ENCODE measurements at places on chromosomes 5 and 9.
A peak's percentile ranks its signal among the peaks of the same experiment; 100 is the strongest.

GRCh38 chr9:137965177-137965795 lies 87.7 kb downstream of the CACNA1B start:
- DNase-seq = no peak

GRCh38 chr9:99824378-99825171 lies 2.9 kb downstream of the NR4A3 start:
- peak; percentile 83 for DNase-seq

DNA sequence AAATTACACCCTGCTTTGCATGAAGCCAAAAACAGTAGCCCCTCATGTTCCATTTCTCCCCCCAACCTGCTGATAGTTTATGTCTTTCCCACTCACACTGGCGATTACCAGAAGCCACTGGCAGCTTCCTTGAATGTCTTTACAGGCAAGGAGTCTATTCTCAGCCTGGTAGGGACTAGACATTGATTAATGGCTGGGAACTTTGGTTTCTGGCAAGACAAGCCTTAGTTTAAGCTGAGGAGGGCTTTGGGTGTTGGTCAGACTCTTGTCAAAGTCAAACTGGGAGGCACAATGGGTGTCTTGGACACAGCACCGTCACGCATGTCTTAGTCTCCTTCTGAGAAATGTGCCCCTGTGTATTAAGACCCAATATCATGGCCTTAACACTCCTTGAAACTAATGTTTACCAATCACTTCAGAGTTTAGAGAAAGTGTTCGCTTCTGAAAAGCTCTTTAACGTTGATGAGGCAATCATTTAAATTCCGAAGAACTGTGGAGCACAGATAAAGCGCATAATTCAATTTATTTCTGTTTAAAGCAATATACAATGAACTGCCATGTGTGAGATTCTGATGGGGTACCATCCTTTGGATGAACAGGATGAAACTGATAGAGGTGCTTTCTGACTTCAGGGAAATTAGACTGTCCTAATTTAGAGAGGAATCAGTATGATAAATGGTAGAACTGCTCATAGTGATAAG lies 53.9 kb upstream of the CPEB4 start:
- no peak for DNase-seq

DNA sequence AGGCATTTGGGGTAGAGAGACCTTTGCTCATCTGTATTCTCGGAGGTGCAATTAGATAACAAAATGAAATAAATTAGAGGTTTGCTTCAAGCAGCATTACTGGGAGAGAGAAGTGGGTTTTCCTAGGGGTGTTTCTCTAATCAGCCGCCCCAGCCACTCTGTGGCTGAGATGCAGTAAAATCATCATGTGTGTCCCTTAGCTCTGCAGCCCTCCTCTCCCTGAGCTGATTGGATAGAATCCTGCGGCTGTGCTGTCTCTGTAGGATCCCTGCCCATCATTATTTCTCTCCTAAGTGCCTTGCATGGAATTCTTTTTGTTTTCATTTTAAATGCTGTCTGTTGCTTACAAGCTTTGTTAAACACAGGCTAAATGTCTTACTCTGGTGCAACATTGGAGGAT lies 171.4 kb downstream of the SH3GL2 start:
- no peak for DNase-seq

DNA sequence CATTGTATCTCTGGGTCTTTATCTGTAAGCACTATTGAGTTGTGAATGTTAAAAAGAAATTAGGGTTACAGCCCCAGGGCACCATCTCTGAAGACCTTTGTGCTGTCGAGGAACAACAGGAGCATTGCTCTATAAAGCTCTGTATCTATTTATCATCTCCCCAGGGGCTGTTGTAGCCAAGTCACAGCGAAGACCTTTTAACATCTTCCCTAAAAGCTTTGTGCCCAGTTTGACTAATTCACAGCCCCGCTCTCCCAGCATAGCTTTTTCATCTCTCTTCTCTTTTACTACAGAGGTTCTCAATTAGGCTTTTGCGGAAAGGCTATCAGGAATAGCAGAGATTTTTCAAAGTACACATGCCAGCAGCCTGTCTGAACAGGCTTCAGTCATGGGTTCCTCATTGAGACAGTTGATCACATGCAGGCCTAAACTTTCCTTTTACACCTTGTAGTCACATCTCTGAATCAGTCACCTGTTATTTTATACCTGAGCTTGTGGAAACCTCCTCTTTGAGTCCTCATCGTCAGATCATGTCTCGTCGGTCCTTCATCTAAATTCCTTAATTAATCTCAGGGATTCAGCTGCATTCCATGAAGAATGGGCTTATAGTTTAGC lies 140.5 kb downstream of the NPR3 start:
- DNase-seq = no peak

Measured in OCI-M1 (cell line).